ENCODE measurements at places on chromosomes 16 and 17.

DNA sequence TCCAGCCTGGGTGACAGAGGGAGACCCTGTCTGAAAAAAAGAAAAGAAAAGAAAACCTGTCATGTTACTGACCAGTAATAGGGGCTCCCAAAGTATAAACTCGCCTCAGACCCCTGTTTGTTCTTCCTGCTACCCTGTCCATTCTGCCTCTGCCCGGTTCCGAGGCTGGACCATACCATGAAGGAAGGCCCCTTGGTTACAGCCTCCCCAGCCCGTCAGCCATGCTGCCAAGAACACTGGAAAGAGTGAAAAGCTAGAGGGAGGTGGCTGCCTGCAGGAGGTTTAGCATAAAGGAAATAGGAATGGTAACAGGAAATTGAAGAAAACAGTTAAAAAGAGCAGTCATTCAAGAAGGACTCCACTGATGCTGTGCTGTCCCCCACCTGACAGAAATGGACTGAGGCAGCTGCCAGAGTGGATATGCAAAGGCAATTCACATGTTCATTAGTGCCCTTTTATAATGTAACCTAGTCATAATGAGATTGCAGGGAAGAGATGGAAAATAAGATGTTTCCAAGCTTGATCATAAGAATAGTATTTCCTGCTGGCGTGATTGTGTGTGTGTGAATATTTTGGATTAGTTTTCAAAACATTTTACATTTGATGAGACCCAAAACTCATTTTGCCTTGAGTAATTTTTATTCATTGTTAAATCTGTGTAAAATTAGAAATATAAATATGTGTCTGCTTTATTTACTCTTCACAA lies 102.6 kb downstream of the GOSR1 start:
- DNase-seq = no peak

DNA sequence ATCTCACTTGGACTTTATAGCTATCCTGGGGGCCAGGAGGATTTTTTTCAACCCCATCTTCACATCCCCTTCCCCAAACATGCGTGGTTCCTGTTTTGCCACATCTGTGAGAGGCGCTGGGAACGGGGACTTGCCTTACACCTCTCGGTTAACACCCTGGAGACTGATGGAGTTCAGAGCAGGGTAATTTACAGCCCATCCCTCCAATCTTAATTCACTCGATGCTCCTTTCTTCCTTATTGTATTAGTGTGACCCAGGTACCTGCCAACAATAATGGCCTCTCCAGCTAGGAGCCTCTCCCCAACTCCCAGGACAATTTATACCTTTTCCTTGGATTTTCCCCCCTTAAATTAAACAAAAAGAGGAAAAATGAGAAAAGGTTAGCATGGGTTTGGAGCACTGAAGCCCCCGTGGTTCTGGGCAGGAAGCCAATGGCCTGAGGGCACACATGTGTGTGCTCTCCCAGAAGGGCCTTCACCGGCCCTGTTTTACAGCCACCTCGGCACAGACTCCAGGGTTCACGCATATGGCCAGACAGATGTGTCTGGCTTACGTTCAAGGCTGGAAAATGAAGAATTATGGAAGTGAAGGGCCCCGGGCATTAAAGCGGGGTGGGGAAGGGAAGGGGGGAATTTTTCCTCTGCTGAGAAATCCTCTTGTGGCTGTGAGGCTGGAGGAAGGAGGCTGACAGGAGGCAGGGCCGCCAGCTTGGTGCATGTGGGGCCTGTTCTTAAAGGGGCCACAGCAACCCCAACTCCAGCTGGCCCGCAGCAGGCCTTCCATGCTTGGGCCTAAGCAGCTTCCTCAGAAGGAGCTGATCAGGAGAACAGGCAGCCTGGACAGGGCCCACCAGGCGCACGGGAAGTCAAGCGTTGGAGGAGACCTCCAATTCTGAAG lies 21.4 kb downstream of the HIC1 start:
- no peak for DNase-seq

- no peak for DNase-seq
These were observed 12.8 kb downstream of the CRYM start for GRCh38 chr16:21265104-21265837.

GRCh38 chr17:63984236-63984635 lies 11.5 kb upstream of the SCN4A start:
- DNase-seq = no peak

DNA sequence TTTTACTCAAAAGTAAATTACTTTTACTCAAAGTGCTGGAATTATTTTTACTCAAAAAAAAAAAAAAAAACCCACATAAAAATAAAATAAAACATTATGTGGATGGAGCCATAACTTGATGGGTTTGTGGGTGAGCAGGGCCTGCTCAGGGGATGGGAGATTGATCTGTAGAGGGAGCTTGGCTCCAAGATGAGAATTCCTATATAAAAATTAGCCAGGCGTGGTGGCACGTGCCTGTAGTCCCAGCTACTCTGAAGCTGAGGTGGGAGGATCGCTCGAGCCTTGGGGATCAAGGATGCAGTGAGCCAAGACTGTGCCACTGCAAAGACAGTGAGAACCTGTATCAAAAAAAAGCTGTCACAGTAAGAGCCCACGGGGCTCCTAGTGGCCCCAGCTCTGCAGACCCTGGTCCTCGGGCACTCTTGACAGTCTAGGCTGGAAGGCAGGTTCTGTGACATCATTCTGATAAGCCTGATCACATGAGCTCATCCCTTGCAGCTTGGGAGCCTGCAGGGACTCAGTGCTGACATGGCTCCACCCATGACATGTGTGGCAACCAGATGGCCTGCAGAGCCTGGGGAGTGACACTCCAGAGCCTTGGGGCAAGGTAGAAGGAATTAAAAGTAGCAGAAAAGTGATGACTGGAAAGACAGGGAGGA lies 42.5 kb downstream of the ST3GAL2 start:
- DNase-seq = no peak

Measured in activated CD4-positive, CD25-positive, alpha-beta regulatory T cell treated with anti-CD3 and anti-CD28 coated beads, Interleukin-2, amount 50 U/mL, for 16 hours (primary cell).